ENCODE measurements at places on chromosomes 16 and 17.

DNA sequence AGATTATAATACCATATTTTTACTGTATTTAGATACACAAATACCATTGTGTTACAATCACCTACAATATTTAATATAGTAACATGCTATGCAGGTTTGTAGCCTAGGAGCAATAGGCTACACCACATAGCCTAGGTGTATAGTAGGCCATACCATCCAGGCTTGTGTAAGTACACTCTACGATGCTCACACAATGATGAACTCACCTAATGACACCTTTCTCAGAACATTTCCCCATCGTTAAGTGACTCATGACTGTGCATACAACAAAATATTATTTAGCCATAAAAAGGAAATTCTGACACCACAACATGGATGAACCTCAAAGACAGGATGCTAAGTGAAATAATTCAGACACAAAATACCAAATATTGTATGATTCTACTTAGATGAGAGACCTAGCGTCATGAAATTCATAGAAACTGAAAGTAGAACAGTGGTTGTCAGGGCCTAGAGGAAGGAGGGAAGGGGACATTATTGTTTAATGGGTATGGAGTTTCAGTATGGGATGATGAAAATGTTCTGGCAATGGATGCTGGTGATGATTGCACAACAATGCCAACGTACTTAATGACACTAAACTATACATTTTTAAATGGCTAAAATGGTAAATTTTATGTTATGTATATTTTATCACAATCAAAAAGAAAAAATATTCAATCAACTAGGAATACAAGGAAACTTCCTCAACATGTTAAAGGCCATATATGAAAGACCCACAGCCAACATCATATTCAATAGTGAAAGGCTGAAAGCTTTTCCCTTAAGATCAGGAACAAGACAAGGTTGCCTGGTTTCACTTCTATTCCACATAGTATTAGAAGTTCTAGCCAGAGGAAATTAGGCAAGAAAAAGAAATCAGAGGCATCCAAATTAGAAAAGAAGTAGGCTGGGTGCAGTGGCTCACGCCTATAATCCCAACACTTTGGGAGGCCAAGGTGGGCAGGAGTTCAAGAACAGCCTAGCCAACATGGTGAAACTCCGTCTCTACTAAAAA is 5.9 kb upstream of the C16orf87 start:
- no peak for DNase-seq

GRCh38 chr17:47663912-47664623 is 14.3 kb downstream of the KPNB1 start:
- DNase-seq: peak; percentile 54

GRCh38 chr17:15654886-15655561 is 29.1 kb downstream of the TRIM16 start:
- no peak for DNase-seq

DNA sequence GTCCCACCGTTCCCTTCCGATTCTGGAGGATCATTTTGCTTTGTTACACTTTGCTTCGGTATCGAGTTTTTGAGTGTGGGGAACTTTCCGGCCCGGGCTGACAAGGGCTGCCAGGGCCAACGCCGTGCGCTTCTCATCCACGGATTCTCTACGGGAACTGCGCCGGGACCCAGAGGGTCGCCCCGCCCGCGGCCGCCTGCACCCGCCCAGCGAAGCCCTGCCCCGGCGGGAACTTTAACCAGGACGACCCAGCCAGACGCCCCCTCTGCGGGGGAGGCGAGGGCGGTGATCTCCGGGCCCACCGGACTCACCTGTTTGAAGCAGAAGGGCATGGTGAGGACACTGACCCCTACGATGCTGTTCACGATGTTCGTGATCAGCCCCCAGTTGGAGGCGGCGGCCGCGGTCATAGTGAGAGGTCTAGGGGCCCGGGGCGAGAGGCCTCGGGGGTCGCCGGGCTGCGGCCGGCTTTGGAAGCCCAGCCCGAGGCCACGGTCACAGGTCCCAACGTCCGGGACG is 536 bp downstream of the SLC38A10 start:
- no peak for DNase-seq
